Ascending aorta (tissue), 2 donors: ENCODE measurements at places on chromosomes 16 and 17.

DNA sequence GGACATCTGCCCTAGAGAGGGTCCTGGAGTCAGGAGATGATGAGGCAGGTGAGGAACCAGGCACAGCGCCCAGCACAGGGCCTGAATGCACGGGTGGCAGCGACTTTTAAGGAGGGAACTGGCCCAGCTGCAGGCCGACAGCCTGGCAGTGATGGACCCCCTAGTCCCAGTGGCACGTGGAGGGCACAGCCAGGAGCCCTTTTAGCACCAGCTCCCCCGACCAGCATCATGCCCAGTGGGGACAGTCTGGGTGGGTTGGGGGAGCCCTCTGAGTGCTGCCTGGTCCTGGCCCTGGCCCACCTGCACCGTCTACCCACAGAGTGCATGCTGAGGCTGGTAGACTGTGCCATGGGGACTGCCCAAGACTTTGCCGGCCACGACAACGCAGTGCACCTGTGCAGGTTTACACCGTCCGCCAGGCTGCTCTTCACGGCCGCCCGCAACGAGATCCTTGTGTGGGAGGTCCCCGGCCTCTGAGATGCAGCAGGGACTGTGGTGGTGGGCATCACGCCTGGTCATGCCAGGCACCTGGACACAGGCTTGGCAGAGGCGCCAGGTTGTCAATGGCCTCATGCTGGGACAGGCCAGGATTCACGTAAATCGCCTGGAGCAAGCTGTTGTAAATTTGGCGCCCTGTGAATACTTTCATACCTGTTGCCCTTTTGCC lies 686 bp upstream of the RHOT2 start:
- H3K27me3 ChIP-seq, result no peaks in the 10 kb centered on the region
- DNase-seq, result no peak
- H3K4me1 ChIP-seq, result no peaks in the 10 kb centered on the region
- peak overlapping the region; percentile 28 for H3K27ac ChIP-seq

DNA sequence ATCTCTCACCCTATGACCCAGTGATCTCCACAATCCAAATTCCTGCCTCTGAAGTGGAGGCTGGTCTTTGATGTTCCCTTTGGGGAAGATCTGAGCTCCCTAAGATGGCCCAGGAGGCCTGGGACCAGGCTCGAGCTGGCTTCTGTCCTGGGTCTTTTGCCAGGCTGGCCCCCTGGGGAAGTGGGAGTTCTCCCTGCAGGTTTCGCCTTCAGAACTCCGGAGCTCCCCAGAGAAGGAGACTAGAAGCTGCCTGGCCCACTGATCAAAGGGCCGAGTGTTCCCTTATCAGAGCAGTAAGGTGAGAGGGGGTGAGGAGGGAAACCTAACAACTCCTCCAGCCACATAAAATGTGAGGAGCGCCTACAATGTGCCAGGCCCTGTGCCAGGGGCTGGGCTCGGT lies 147.1 kb downstream of the IRF8 start:
- no peak overlapping the region for H3K4me3 ChIP-seq
- H3K36me3 ChIP-seq, result no peaks in the 10 kb centered on the region
- H3K27me3 ChIP-seq, result no peaks in the 10 kb centered on the region
- no peak for DNase-seq
- H3K27ac ChIP-seq, result no peak overlapping the region
- no peaks in the 10 kb centered on the region for H3K4me1 ChIP-seq

DNA sequence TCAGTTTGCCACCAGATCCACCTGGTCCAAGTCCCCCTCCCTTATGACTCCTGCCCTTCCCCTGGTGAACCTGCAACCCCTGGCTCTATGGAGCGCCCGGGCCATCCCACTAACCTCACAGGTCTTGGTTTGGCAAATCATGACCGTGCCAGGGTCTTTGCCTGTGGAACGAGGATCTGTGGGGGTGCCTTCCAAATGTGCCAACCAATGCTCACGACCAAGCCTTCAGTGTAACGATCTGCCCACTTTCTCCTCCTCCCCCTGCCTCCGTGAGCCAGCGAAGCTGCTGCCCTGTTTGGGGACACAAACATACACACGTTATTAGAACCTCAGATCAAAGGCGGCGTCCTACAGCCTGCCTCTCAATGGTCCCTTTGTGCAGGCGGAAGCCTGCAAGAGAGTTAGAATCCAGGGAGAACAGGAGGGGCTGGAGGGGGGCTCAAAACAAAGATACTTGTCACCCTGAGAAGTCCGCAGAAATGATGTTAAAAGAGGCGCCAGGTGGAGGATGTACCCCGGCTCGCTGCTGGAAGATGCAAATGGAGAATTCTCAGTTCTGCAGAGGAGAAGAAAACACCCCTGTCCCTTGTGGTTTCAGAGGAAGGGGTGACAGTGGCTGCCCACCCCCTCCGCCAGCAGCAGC lies 9.0 kb upstream of the NKD1 start:
- DNase-seq, result no peak
- H3K4me1 ChIP-seq, result no peaks in the 10 kb centered on the region
- no peak overlapping the region for H3K27ac ChIP-seq

GRCh38 chr16:89115216-89115861 lies 21.7 kb downstream of the ACSF3 start:
- H3K27me3 ChIP-seq, result no peaks in the 10 kb centered on the region
- peak overlapping the region; percentile 41 for H3K27ac ChIP-seq
- no peak overlapping the region for H3K4me3 ChIP-seq
- no peaks in the 10 kb centered on the region for H3K4me1 ChIP-seq

- peak overlapping the region; percentile 95 for H3K27ac ChIP-seq
- H3K4me1 ChIP-seq, result peaks cover 23% of the 10 kb centered on the region
- peak overlapping the region; percentile 74 for H3K4me3 ChIP-seq
- no peaks in the 10 kb centered on the region for H3K27me3 ChIP-seq
- no peak for DNase-seq
- peaks cover 37% of the 10 kb centered on the region for H3K36me3 ChIP-seq
Measured at GRCh38 chr16:89561142-89561883, 831 bp downstream of the RPL13 start.

- DNase-seq, result no peak
- H3K27me3 ChIP-seq, result peaks cover 32% of the 10 kb centered on the region
- no peak overlapping the region for H3K4me3 ChIP-seq
- no peak overlapping the region for H3K27ac ChIP-seq
- no peaks in the 10 kb centered on the region for H3K36me3 ChIP-seq
Measured at GRCh38 chr17:49997301-49997650, 2.3 kb upstream of the DLX3 start.

GRCh38 chr17:61443475-61443882 lies 8.7 kb upstream of the TBX4 start:
- H3K4me1 ChIP-seq, result no peaks in the 10 kb centered on the region
- H3K4me3 ChIP-seq, result no peak overlapping the region
- H3K36me3 ChIP-seq, result no peaks in the 10 kb centered on the region

DNA sequence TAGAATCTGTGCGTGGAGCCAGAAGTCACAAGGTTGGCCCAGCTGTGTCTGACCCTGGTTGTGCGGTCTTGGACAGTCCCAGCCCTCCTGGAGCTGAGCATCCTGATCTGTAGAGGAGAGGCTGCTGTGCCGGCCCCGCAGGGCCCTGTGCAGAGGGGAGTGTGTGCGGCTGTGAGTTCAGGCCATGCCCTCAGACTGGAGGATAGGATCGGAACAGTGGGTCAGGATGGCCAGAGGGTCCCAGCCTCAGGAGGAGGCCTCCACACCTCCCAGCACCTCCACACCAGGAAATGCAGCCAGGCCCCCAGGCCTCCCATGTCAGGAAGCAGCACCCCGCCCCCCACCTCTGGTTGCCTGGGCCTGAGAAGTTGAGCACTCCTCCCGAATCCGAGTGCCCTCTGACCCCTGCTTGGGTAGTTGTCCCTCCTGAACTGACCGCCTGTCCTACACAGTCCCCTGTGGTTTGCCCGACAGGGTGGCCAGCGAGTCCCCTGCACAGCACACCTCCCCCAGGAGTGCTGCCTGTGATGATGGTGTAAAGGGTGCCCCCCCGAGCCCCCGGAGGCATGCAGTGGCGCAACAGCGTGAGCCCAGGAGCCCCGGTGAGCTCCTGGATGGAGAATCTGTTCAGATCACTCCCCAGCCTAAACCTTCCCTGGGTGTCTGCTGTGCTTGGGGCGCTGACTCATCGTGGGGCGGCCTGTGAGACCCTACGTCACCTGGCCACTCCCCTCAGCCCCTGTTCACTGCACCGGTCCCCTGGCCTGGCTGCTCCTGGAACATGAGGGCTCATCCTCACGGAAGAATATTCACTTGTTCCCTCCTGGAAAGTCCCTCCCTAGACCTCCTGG lies 285.2 kb downstream of the SEC14L1 start:
- no peak overlapping the region for H3K4me3 ChIP-seq
- no peak for DNase-seq
- peak overlapping the region; percentile 90 for H3K27ac ChIP-seq
- no peaks in the 10 kb centered on the region for H3K27me3 ChIP-seq

DNA sequence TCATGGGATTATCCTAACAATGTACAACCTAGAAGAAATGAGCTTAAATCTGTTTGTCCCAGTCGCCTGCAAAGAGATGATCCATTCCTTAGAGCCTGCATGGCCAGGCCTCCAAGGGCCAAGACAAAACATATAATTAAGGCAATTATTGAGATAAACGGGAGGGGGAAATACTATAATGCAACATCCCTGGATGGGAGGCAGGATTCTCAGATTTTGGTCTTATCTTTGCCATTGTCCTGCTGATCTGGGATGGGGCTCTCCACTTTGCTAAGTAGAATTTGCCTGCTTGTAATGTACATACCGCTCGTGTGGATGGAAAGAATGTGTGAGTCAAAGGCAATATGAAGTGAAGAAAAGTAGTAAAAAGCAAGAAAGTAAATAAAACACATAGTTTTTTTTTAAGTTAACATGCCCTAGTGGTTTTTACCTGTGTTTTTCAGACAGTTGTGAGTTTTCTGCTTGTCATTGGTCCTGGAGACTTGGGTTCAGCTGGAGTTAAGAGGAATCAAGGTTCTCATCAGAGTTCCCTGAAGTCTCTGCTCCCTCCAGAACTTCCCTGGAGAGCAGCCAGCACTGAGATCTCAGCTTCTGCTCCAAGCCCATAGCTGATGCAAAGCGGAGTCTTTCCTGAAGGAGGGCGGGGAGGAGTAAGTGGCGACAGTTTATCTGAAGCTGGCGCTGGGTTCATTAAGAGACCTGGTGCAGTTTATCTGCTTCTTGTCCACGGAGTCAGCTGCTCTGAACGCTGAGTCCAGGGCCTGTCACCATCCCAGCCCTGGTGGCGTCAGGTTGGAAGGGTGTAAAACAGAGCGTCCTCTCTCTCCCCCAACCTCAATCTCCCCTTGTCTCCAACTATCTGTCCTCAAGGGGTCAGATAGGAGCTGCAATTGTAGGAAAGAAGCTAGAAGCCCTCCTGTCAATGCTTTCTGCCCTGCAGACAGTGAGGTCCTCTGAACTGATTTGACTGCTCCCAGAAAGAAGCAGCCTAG lies 30.1 kb downstream of the HOXB1 start:
- H3K27me3 ChIP-seq, result no peaks in the 10 kb centered on the region
- no peak overlapping the region for H3K27ac ChIP-seq
- no peaks in the 10 kb centered on the region for H3K4me1 ChIP-seq
- H3K4me3 ChIP-seq, result no peak overlapping the region

GRCh38 chr16:86357303-86357702 lies 153.0 kb upstream of the FOXF1 start:
- no peaks in the 10 kb centered on the region for H3K4me1 ChIP-seq
- no peak for DNase-seq
- no peaks in the 10 kb centered on the region for H3K27me3 ChIP-seq
- no peaks in the 10 kb centered on the region for H3K36me3 ChIP-seq
- no peak overlapping the region for H3K27ac ChIP-seq

DNA sequence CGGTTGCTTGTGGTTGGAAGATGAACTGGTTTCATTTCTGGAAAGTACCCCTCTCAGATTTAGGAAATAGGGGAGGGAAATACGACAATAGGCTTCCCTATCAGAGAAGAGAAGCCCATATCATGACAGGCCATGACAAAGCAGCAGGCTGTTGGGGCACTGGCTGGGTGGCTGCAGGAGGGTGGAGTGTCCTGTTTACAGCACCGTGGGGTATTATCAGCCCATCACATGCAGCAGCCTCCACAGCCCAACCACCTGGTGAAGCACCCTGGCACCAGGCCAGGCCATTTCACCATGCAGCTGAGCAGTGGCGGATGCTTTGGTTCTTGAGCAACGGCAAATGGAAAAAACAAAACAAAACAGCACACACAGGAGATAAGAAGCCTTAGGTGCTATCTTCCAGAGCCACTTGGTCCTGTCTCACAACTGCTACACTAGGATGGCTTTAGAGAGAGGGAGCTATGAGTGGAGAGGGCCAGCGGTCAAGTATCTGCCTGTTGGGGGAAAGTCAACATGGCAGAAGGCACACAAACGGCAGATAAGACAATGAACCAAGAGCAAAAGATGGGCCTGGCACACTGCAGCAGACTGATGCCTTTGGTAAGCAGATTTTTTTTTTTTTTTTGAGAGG lies 24.2 kb downstream of the FAM117A start:
- no peaks in the 10 kb centered on the region for H3K36me3 ChIP-seq
- DNase-seq, result peak; percentile 61
- peaks cover 46% of the 10 kb centered on the region for H3K4me1 ChIP-seq
- no peak overlapping the region for H3K4me3 ChIP-seq
- H3K27ac ChIP-seq, result peak overlapping the region; percentile 89

DNA sequence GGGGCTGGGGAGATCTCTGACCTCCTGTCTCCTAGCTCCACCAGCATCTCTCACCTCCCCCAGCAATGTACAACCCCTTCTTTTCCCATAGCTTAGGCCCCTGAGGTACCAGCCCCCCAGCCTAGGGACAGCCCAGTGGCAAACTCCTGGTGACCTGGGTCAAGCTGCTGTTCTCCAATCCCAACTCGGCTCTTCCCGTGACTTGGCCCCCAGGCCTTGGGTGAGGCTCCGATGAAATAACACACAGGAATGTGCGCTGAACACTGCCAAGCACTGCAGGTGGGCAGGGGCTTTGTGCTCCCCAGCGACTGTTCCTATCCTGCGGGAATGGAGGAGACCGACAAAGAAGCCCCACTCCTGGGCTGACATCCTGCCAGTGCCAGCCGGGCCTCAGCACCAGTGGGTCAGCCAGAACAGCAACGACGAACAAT lies 63.7 kb upstream of the AMZ2 start:
- H3K36me3 ChIP-seq, result no peaks in the 10 kb centered on the region
- DNase-seq, result no peak
- no peak overlapping the region for H3K4me3 ChIP-seq
- H3K4me1 ChIP-seq, result no peaks in the 10 kb centered on the region

DNA sequence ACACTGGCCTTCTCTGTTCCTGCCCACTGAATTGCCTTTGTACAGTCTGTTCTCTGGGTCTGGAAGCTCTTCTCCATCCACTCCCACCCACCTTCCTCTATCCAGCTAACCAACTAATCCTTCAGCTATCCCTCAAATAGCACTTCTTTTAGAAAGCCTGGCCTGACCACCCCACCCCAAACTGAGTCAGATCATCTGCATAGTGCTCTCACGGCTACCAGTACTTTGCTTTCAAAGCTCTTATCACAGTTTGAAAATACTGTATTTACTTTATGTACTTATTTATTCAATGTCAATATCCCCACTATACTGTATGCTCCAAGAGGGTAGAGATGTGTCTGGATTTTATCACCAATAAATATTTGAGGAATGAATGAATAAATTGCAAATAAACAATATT lies 4.5 kb upstream of the CLDN7 start:
- H3K4me3 ChIP-seq, result no peak overlapping the region
- H3K4me1 ChIP-seq, result peaks cover 8% of the 10 kb centered on the region
- H3K27me3 ChIP-seq, result peaks cover 13% of the 10 kb centered on the region
- no peak overlapping the region for H3K27ac ChIP-seq

- no peaks in the 10 kb centered on the region for H3K4me1 ChIP-seq
- H3K4me3 ChIP-seq, result no peak overlapping the region
- no peaks in the 10 kb centered on the region for H3K27me3 ChIP-seq
- DNase-seq, result no peak
- H3K36me3 ChIP-seq, result no peaks in the 10 kb centered on the region
Measured at GRCh38 chr16:17643935-17644334, 173.2 kb upstream of the XYLT1 start.

GRCh38 chr17:67868176-67868575 lies 42.9 kb downstream of the BPTF start:
- no peaks in the 10 kb centered on the region for H3K36me3 ChIP-seq
- no peak for DNase-seq
- H3K27ac ChIP-seq, result no peak overlapping the region
- H3K4me3 ChIP-seq, result no peak overlapping the region
- H3K27me3 ChIP-seq, result no peaks in the 10 kb centered on the region
- no peaks in the 10 kb centered on the region for H3K4me1 ChIP-seq
